ENCODE measurements at places on chromosomes 12 and 14.
A peak's percentile ranks its signal among the peaks of the same experiment; 100 is the strongest.

- no peak for DNase-seq
Observed at GRCh38 chr14:77249286-77249685, 21.7 kb downstream of the NGB start.

DNA sequence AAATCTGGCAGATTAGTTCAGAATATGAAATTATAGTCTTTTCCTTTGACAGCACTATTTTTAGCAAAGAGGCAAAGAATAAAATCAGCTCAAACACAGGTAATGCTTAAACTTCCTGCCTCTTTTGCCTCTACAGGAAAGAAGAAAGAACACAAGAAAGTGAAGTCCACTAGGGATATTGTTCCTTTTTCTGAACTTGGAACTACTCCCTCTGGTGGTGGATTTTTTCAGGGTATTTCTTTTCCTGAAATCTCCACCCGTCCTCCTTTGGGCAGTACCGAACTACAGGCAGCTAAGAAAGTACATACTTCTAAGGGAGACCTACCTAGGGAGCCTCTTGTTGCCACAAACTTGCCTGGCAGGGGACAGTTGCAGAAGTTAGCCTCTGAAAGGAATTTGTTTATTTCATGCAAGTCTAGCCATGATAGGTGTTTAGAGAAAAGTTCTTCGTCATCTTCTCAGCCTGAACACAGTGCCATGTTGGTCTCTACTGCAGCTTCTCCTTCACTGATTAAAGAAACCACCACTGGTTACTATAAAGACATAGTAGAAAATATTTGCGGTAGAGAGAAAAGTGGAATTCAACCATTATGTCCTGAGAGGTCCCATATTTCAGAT lies 17.4 kb downstream of the TMPO start:
- no peak for DNase-seq

GRCh38 chr12:53452159-53453077 lies 516 bp downstream of the PCBP2 start:
- DNase-seq: peak; percentile 69

DNA sequence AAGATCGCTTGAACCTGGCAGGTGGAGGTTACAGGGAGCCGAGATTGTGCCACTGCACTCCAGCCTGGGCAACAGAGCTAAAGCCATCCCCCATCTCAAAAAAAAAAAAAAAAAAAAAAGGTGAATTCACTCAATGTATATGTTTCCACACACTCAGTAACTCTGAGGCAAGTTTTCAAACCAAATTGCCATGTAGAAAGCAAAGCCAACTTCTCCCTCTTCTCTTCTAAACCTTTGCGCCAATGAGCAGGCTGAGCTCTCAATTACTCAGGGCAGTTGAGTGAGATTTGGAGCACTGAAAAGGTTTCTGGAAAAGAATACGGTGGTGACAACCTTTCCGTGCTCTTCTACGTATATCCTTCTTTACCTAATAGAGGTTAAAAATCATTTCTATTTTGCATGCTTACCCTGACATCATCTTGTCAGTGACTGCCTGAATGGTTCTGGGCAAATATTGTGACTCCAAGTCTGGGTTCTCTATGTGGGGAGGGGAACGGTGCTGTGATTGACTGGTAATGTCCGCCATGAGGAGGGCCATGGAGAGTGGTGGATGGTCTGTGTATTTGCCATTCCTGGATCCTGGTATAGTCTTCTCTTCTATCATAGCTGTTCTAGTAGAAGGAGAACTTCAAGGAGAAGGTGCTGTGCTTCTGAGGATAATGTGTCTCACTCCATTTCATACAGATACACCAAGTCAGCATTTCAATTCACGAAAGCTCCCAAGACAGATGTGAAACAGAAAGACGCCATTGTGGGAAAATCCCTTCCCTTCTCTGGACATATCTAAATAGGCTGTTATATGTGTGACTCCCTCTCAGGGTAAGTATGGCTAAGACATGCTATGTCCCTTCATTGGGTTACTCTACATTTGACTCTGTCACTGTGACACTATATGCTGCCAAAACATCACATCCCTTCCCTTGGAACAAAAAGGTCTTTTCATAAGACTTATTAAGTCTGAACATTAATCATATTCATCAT lies 46.2 kb upstream of the MED13L start:
- no peak for DNase-seq

- DNase-seq: no peak
Observed at GRCh38 chr12:116372815-116373214, 95.3 kb upstream of the MED13L start.

DNA sequence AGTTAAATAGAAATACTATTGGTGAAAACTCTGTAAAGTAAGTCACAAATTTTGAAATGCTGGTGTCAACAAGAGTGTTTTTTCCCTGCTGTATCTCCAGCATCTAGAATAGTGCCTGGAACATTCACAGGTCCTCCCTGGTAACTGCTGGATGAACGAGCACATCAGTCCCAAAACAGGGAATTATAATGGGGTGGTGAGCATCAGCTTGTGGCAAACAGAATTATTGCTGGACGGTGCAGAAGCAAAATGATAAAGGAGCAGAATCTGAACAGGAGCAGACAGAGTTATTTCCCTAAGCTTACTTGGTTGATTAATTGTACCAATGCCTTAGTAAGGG lies 129.9 kb downstream of the GRIP1 start:
- no peak for DNase-seq

GRCh38 chr12:110109037-110109836 lies 14.9 kb upstream of the IFT81 start:
- peak; percentile 100 for DNase-seq

DNA sequence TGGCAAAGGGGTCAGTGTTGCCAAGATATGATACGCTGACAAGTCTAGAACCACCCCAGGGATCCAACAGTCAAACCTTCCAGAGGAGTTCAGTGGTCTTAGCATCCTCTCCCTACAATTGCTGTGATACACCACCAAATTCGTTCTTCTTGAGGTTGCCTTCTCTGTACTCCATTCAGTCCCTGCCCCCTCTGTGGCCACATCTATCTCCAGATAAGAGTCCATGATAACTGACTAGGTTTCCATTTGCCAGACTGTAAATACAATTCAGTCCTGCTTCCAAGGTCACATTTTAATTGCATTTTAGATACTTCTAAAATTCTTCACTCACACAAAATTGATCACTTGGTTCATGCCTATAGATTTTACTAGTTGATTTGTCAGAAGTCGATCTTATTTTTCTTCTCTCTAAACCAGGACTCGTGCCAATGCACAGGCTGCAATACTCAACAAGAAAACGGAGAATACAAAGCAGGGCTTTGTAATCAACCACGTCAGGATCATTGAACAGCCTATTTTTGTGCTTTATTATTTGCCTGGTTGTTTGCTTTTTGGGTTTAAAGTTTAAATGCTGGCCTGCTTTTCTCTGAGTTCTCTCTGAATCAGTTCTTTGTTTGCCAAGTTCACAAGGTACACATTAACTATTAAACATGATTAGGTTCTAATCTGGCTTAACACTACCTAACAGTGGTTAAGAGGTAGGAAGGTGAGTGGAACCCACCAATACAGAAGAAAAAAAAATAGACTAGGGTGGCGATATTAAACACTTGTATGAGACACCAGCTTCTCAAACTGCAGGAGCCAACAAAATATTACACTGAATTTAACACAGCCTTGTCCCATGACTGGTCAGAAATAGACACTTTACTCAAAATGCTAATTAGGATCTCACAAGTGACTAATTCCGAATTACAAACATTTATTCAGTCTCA lies 5.3 kb upstream of the TSPAN8 start:
- DNase-seq: no peak

DNA sequence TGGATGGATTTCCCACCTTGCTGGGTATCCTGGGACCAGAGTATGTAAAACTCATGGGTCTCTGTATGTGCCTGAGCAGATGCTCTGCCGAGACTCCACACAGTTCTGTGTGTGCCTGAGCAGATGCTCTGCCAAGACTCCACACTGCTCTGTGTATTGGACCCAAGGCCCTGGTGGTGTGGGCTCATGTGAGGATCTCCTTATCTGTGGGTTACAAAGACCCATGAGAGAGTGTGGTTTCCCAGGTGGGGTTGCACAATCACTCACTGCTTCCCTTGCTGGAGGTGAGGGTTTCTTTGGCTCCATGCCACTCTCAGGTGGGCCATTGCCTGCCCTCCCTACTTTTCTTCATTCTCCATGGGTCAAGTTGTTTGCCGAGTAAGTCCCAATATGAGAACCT lies 141.5 kb downstream of the TBC1D30 start:
- no peak for DNase-seq

- no peak for DNase-seq
Observed at GRCh38 chr12:67202011-67202677, 67.0 kb upstream of the CAND1 start.

DNA sequence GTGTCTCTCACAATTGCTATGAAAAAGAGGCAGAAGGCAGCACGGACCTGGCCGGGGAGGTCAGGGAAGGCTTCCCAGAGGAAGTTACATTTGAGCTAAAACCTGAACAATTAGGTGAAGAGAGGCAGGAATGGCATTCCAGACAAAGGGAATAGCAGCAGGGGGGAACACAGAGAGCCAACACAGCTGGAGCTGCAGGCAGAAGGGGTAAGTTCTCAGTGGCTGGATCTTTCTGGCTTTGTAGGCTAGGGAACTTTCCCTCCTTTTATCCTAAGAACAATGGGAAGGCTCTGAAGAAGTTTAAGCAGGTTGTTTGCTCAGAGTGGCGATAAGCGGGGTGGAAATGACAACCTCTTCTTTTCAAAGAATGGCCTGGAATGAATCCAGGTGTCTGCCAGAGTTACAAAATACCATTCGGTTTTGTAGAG lies 100.0 kb downstream of the PRIMA1 start:
- DNase-seq: no peak

- no peak for DNase-seq
Observed at GRCh38 chr12:25653487-25654175, 100.5 kb upstream of the LMNTD1 start.

DNA sequence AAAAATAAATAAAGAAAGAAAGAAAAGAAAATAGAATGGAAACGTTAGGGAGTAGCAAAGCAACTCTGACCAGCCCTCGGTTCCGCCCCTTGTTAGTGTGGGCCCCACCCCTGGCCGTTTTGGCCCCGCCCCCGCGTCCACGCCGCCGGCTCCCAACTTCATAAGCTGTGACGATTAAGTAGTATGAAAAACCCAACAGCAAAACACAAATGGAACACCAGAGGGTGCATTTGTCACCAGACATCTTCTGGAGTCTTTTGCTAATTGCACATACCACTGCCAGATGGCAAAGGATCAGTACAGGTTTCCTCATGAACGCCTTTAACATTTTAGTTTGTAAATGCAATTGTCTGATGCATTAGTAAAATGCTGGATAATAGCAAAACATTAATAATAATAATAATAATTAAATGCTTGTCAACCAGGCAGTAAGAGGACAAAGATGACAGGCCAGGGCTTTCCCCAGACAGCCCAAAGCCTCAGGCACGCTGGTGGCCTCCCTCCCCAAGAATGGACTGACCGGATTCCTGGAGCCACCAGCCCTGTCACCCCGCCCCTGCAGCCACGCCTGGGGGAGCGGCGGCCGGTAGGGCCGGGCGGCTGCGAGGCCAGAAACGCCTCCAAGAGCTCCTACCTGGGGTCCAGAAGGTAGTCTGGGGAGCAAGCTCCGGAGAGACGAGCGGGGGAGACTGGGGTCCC lies 23.6 kb downstream of the HSP90AA1 start:
- DNase-seq: peak; percentile 76

- DNase-seq: no peak
Observed at GRCh38 chr14:20934148-20934762, 21.0 kb upstream of the RNASE2 start.

- no peak for DNase-seq
Observed at GRCh38 chr12:107990325-107990724, 138.8 kb upstream of the WSCD2 start.

- no peak for DNase-seq
Observed at GRCh38 chr14:35986219-35986573, 160.1 kb downstream of the BRMS1L start.

GRCh38 chr12:57759360-57759980 lies 4.6 kb downstream of the MARCHF9 start:
- no peak for DNase-seq

DNA sequence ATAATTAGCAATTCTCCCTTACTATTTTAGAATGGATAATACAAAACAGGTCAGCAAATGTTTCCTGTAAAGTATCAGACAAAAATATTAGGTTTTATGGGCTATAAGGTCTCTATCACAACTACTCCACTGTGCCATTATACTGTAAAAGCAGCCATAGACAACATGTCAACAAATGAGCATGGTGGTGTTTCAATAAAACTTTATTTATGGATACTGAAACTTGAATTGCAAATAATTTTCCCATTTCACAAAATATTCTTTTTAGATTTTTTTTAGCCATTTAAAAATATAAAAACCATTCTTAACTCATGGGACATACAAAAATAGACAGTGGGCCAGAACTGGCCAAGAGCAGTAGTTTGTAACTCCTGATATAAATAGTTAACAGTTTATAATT lies 15.4 kb downstream of the RECQL start:
- no peak for DNase-seq
